Stimulated activated CD4-positive, alpha-beta T cell treated with anti-CD3 and anti-CD28 coated beads, TNF-alpha, amount 100 ng/mL, for 1 hour (primary cell): ENCODE measurements at places on chromosomes 7 and 10.

DNA sequence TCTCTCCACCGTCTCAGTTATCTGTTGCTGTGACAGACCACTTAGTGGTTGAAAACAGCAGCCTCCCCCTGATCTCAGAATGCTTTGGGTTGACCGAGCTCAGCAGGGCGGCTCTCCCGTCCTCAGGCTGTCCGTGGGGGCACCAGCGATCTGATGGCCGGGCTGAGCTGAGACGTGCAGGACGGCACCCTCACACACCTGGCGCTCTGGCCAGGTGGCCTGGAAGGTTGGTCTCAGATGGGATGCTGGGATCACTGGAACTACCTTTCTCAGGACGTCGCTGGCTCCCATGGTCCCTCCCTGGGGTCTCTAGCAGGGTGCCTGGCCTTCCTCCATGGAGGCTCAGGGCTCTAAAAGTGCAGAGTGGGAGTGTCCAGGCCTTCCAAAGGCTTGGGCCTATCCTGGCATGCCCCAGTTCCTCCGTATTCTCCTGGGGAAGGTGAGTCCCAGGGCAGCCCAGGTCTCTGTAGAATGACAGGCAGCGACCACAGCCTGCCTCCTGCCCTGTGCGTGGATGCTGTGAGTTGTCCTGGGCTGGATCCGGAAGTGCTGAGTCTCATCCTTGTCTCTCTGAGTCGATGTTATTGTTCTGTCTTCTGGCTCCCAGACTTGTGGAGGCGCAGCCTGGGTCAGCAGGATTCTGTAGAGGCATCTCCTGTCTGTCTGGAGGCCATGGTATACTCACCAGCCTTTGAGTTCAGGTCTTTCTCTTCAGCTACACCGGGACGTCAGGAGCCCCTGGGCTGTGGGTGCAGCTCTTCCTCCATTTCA, 12.2 kb upstream of the PWWP2B start:
- no peak for DNase-seq

- no peak for DNase-seq
Measured at GRCh38 chr7:38283107-38283506, 9.7 kb upstream of the TARP start.

DNA sequence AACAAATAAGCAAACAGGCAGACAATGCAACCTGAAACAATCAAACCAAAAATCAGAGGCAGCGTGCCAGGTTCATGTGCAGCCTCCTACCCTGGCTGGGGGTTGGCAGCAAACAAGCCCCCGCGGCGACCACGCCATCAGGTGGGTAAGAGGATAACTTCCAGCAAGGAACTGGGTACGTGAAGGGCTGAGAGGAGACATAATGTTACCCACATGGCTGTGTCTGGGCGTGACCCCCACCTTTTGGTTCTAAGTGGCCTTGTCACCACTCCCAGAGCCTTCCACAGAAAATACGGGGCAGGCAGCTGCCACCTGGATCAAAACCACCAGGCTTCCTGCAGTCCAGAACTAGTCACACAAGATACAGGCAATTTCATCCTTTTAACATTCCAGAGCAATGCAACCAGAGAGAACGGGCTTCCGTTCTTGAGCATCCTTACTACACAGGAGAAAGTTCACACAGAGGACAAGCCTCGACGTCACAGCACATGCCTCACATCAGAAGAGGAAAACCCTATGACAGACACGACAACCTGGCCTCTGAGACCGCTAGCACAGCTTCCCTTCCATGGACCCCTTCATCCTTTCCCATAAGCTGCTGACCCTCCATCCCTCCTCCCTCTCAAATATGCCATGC, 171.0 kb downstream of the GRID1 start:
- DNase-seq, result no peak

DNA sequence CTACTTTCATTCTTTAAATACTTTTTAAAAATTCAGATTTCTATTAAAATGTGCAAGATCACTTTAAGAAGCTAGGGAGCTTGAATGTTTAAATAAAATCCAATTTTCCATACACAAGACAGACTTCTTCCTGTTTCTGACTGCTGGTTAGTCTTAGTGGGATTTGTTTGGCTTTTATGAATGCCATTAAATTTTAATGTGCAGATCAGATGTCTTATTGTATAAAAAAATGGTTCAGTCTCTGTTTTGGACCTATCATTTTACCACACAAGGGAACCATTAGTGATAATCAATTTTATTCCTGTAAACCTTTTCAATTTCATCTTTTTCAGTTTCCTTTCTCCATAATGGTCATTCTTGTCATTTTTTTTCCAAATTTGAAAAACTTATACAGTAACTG, 63.2 kb downstream of the VCL start:
- DNase-seq, result no peak

- no peak for DNase-seq
Measured at GRCh38 chr7:70529914-70530585, 601.9 kb upstream of the GALNT17 start.

GRCh38 chr10:97827702-97828291, 21.8 kb upstream of the GOLGA7B start:
- no peak for DNase-seq

- no peak for DNase-seq
Measured at GRCh38 chr7:121394709-121395140, 1.4 kb downstream of the FAM3C start.

- DNase-seq, result no peak
Measured at GRCh38 chr7:134056816-134057215, 70.3 kb upstream of the LRGUK start.

DNA sequence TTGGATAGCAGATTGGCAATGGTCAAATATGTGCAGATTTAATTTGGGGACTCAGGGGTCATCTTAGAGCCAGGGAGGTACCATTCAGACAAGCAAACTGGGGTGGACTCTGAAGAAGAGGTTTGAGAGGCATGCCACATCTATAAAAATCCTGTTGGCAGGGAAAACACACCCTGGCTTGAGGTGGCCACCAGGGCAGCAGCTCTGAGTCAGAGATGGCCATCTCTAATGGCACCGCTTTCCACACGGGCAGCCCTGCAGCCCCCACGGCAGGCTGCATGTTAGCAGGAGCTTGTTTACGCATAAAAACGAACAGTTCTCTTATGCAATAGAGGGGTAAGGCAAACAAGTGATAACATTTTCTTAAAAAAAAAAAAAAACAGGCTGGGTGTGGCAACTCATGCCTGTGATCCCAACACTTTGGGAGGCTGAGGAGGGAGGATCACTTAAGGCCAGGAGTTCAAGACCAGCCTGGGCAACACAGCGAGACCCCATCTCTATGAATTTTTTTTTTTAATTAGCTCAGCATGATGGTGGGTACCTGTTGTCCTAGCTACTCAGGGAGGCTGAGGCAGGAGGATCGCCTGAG, 14.9 kb downstream of the DLG5 start:
- no peak for DNase-seq

DNA sequence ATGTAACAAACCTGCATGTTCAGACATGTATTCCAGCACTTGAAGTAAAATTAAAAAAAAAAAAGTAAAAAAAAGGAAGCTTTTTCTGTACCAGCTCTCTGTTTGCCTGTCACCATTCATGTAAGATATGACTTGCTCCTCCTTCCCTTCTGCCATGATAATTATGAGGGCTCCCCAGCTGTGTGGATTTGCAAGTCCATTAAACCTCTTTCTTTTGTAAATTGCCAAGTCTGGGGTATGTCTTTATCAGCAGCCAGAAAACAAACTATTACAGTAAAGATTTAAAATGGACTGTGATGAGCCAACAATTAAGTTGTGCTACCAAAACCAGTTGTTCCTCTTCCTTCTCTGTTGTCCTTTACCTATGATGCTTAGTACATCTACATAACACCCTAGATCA, 619.6 kb downstream of the ARL4A start:
- no peak for DNase-seq

GRCh38 chr7:139421123-139421522, 61.4 kb downstream of the LUC7L2 start:
- DNase-seq, result no peak

- no peak for DNase-seq
Measured at GRCh38 chr10:28155726-28156125, 147.1 kb downstream of the MPP7 start.

GRCh38 chr7:326809-327232, 36.9 kb downstream of the FOXL3 start:
- DNase-seq, result no peak

DNA sequence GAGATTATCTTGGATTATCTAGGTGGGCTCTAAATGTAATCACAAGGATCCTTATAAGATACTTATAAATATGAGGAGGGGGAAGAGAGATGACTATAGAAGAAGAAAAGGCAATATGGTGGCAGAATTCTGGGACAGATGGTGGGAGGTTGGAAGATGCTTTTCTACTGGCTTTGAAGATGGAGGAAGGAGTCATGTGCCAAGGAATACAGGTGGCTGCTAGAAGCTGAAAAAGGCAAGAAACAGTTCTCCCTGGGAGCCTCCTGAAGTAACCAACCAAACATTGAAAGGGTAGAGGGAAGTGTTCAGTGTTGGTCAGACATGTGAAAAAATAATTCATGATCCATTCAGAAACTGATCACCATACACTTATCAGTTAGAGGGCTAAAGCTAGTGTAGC, 213.3 kb downstream of the WDR11 start:
- no peak for DNase-seq

- DNase-seq, result no peak
Measured at GRCh38 chr7:28168393-28169158, 12.0 kb downstream of the JAZF1 start.

DNA sequence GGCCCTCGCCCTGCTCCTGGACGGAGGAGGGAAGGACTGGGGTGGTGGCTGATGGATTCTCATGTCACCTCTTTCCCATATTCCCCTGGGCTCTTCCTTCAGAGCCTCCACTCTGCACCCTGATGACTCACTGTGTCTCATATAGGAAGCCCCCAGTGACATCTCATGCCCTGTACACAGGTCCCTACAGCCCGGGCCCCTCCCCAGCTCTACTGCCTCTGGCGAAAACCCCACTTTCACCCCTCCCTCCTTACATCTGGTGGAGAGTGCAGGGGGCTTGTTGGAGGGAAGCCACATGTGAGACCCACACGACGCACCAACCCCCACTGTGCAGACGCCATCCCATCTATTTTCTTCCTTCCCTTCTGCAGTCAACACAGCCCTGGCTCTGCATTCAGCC, 72.8 kb upstream of the ZNF479 start:
- DNase-seq, result no peak

- DNase-seq, result no peak
Measured at GRCh38 chr10:130337696-130338635, 201.8 kb downstream of the GLRX3 start.

DNA sequence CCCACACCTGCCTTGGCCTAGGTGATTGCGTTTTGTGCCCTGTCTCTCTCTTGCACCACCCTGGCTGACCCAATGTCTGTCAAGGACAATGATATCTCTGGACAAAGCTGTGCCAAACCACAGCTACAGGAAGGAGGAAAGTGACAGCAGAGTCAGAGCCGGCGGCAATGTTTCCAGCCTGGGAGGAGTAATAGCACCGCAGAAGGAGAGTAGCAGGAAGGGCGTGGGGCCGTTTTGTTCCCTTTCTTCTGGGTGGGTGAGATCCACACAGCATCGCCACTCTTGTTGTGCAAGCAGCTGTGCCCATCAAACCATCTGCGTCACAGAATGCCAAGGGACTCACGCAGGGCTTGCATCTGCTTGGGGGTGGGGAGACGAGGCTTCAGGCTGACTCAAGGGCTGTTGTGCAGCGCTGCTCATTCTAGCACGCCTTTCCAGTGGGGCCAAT, 341.6 kb upstream of the AUTS2 start:
- no peak for DNase-seq

DNA sequence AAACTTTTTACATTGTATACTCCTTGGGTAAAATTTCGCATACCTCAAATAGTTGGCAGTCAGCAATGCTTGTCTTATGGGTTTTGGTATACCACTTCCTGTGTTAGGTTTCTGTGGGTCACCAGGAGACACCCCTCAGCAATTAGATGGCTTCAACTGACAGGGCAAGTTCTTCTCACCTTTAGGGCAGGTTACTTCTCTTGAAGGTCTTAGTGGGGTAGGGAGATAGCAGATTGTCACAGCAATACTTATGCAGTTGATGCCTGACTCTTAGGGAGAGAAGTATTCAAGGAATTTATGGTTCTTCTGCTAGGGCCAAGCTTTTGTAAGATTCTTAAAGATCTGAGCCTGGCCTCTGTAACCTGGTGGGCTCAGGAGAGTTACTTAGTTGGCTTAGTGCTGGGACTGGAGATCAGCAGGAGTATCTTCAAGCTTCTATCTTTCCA, 42.9 kb downstream of the MKLN1 start:
- DNase-seq, result no peak

GRCh38 chr10:130835068-130835467, 476.5 kb downstream of the TCERG1L start:
- DNase-seq, result no peak
